ENCODE measurements at places on chromosomes 12 and 14.

GRCh38 chr14:68662392-68662791, 130.5 kb downstream of the ZFP36L1 start:
- no peak for DNase-seq

DNA sequence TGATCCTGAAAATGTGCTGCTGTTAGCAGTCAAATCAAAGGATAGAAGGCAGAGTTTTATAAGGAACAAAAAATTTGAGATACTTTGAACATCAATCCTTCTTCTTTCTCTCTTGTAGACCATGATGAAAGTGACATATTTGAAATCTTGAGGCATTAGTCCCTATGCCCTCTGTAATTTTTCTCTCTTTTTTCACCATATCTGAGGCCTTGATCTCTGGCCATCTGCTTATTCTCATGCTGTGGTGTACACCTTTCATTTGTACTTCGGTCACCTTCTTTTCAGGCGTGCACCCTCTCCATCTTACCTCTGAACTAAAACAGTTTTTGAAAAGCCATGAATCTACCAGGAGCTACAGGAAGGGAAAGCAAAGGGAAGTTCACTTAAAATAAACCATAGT, 420.9 kb downstream of the C12orf50 start:
- DNase-seq = no peak

GRCh38 chr14:23285530-23286019, 357 bp downstream of the HOMEZ start:
- DNase-seq = no peak

DNA sequence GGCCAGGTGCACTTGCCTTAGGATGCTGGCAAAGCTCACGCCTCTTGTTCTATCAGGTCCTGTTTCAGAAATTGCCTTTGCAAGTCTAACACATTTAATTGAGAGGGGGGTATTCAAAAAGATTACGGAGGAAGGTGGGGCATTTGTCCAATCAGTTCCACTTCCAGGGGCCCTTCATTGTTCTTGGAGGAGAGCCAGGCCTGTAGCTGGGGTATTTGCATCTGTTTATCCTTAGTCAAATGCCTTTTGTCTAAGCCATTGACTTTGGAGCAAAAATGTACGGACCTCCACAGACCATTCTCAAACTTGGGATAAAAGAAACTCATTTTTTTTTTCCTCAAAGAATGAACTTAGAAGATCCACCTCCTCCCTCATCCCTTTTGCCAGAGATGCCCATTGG, 582.0 kb downstream of the BCL11B start:
- no peak for DNase-seq

GRCh38 chr12:58346032-58346632, 404.8 kb downstream of the ATP23 start:
- DNase-seq = peak; percentile 66

DNA sequence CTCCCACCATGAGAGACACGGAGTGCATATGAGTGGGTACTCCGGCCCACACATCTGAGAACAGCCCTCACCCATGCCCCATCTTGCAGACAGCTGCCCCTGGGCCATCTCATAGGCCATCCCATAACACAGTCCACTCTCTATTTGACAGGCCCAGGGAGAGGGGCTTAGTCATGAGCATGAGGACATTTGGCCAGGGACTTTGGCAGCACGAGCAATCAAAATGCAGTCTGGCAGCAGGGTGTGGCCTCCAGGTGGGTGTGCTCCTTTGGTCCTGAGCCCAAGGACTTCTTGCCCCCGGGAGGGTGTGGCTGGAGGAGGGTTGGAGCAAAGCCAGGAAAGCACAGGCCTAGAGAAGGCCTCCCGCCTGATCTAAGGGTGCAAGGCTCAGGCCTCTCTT, 25.6 kb downstream of the EMP1 start:
- DNase-seq = peak; percentile 42
